ENCODE measurements at places on chromosomes 16 and 17.

DNA sequence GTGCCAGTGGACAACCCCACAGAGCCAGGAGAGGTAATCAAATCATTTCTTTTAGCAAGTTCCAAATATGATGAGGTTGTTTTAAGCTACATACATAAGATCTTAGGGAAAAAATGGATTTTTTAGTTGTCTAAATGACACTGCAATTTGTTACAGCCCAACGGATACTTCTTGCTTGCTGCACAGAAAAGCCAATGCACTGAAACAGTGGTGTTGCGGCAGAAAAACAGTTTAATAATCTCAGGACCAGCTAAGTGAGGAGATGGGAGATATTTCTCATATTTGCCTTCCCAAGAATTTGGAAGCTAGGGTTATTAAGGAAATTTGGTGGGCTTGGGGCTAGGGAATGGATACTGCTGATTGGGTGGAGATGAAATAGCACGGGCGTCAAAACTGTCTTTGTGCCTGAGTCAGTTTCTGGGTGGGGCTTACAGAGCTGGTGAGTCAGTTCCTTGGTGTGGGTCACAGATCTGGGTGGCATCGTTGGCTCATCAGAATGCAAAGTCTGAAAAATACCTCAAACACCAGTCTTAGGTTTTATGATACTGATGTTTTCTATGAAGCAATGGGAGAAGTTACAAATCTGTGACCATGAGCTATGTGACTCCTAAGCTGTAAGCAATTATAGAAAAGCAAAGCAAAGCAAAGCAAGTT lies 255.4 kb downstream of the IRX3 start:
- no peak for DNase-seq

DNA sequence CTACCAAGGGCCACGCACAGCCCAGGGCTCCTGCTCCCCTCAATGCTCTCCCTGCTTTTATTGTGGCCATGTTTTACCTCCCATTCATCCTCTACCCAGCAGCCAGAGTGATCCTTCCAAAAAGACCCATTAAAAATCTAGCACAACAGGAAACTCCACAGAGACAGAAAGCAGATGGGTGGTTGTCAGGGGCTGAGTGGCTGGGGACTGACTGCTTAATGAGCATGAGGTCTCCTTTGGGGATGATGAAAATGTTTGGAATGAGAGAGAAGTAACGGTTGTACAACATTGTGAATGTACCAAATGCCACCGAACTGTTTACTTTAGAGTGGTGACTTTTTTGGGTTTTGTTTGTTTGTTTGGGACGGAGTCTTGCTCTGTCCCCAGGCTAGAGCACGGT lies 107.4 kb downstream of the GAS7 start:
- no peak for DNase-seq

DNA sequence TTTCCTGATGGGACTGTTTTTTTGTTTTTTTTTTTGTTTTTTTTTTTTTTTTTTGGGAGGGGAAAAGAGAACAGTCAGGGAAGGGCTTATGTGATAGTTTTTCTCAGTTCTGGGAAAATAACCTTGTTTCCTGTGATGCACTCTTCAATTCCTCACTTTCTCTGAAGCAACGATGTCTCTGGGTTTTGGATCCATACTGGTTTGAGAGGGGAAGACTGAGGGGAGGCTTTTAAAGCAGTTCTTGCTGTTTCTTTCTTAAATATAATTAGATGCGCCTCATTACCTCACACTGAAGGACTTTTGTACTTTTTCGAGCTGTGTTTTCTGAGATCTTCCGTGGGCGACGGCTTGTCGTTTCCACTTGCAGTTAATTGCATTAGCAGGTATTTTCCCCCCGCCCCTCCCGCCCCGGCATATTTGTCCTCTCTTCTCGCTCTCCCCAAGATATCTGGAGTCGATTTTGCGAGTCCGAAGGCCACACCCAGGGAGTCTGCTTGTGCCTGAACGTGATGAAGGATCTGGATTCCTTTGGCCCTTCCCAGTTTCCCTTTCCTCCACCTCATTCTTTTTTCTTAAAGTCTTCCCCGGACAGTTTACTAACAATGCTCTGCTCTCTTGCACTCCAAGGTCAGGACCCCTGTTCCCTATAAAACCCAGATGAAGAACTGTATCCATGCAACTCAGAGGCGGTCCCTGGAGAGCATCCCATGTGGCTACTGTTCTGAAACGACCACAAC lies 125.2 kb upstream of the ZFHX3 start:
- no peak for DNase-seq

DNA sequence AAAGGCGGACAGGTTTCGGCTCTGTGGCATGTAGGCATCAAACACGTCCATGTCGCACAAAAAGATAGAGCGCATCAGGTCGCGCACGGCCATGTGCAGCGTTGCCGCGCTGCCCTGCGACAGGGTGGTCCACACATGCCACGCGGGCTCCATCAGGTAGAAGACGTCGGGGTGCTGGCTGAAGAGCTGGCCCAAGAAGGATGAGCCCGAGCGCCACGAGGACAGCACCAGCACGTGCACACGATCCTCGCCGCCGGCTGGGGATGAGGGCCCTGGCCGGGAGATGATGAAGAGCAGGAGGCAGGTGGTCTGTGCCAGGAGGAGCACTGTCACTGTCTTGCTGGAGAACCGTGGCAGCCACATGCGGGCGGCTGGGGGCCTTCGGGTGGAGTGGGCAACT lies 5.9 kb downstream of the CHST5 start:
- no peak for DNase-seq

GRCh38 chr17:37118366-37119137 lies 169.8 kb downstream of the AATF start:
- no peak for DNase-seq

- no peak for DNase-seq
Observed at GRCh38 chr17:14452856-14453255, 152.0 kb downstream of the HS3ST3B1 start.

GRCh38 chr17:31299624-31300023 lies 2.6 kb upstream of the OMG start:
- DNase-seq: no peak

DNA sequence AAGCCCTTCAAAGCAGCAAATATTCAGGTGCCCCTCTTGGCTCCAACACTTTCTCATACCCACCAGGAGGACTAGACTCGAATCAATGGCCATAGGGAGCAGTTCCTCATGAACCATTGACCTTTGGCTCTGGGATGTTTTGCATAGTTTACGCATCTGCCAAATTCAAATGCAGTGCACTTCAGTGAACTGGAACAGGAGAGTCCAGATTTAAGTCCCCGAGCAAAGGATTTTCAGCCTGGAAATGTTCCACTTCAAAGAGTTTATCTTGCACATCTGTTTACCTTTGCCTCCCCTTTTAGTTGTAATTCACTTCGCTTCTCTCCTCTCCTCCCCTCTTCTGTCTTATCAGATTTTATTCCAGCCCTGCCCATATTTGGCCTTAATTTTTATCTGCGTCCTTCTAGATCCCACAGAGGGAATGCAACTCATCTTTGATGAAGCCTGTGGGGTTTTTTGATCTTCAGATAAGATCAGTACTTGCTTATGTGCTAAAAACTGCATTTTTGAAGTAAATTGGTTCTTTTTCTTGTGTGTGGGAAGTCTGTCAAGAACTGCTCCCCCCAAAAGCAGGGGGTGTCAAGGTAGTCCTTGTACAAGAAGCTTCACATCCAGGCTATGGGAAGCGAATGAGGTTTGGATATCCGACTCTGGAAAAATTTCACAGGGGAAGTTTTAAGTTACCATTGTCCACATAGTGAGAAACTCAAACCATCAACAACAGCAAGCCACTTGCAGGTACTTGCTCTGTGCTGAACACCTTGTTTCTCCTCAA lies 281.6 kb downstream of the RBFOX1 start:
- DNase-seq: no peak

GRCh38 chr17:16361874-16362273 lies 8.6 kb upstream of the CENPV start:
- DNase-seq: no peak

DNA sequence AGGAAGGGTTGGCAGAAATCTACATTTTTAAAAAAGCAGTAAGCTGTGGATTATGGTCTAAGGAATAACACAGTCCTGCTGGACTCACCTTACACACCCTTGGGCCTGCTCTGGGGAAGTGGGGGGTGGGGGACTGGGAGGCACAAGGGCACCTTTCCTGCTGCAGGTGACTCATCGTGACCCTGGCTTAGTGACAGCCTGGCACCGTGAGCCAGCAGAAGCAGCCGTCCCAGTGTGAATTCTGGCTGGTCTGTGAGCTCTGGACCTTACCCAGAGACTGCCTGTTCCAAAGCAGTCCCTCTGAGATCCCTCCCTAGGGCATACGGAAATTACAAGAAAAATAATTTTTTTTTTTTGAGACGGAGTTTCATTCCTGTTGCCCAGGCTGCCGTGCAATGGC lies 4.2 kb upstream of the CRK start:
- DNase-seq: no peak

Measured in activated T-cell treated with anti-CD3 and anti-CD28 coated beads for 24 hours (primary cell).